ENCODE measurements at places on chromosomes 4 and X.

- no peak for DNase-seq
Observed at GRCh38 chr4:187940299-187940698, 55.3 kb upstream of the ZFP42 start.

- no peak for DNase-seq
Observed at GRCh38 chrX:129559783-129560182, 19.7 kb downstream of the OCRL start.

- DNase-seq: no peak
Observed at GRCh38 chr4:177001271-177002175, 208.8 kb upstream of the VEGFC start.

GRCh38 chr4:137209240-137209639 lies 323.1 kb downstream of the PCDH18 start:
- DNase-seq: no peak

DNA sequence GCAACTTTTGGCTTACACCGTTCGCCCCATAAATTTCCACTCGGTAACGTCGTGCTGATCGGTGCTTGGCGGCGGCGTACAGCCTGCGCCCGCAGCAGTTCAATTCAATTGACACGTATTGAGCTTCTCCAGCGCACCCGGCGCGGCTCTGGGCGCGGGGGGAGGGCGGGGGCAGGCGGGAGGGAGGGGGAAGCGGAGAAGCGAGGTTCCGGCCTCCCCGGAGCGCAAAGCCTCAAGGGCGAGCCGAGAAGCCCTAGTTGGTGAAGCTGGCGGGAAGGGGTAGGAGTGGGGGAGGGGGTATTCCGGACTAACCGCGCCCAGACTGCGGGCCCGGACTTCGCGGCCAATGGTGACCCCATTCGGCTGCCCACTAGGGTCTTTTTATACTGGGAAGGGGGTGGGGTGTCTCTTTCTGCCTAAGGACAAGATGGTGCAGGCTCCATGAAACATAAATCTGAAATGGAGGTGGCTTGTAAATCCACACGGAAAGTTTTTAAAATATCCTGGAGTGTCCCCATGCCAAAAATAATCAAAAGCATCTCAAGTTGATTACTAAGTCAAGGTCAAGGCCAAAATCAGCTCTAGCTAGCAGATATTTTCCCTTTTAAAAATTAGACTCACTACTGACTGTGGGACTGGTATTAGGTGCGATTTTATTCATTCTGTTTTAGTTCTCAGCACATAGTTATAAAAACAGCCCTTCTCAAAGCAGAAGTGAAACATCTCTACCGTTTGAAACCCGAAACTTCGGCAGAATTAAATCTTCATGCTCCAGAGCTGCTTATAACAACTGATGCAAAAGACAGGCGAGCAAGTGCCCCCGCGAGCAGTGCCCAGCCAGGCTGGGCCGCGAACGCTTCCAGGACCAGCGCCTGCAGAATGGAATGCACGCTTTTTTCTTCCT lies 1.5 kb upstream of the BCOR start:
- peak; percentile 41 for DNase-seq

- no peak for DNase-seq
Observed at GRCh38 chr4:83178029-83178428, 63.5 kb upstream of the PLAC8 start.

DNA sequence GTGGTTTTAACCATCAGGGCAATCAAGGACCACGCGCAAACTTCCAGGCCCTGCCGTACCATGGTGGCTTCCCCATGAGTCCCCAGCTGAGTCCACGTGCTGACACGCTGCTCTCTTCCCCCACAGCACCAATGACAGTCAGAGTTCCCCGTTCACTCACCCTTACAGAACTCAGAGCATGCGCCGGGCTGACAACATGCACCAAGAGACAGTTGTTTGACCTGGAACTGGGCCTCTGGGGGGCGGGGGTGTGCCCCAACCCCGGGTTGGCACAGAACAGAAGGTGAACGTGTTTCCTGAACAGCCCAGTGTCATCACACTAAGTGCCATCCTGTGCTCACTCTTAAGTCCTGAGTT lies 29.4 kb downstream of the IRF2 start:
- DNase-seq: peak; percentile 15

GRCh38 chr4:41332510-41333054 lies 75.9 kb downstream of the UCHL1 start:
- no peak for DNase-seq

DNA sequence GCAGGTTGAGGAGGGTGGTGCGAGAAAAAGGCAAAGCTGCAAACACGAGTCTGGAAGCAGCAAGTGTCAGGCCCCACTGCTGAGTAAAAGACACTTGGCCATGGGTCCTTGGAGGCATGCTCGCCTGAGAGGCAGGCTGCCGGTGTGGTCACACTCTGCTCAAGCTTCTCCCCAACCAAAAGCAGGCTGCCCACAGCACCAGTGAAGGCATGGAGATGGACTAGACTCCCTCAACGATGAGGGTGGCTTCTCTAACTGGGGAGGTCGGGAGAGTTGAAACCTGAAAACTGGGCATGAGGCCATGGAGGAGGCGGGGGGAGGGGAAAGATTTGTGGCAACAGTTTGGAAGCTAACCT lies 86.5 kb downstream of the ATG4A start:
- no peak for DNase-seq

DNA sequence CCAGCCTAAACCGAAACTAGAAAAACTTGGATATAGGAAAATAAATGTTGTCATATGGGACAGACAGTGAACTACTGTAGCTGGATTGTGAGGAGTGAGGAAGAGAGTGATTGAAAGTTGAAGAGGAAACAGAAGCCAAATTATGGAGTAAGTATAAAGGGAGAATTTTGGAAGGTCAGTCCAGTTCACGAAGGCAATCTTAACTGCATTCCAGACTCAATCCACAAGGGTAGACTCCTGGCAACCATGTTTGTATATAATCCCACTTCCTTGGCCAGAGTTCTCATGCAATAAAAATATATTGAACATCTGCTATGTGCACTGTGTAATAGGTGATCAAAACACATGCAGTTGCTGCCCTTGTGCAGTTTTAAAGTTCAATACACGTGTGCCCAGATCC lies 58.6 kb upstream of the CAMK2D start:
- DNase-seq: no peak

GRCh38 chr4:1859389-1859753 lies 3.4 kb upstream of the LETM1 start:
- no peak for DNase-seq

DNA sequence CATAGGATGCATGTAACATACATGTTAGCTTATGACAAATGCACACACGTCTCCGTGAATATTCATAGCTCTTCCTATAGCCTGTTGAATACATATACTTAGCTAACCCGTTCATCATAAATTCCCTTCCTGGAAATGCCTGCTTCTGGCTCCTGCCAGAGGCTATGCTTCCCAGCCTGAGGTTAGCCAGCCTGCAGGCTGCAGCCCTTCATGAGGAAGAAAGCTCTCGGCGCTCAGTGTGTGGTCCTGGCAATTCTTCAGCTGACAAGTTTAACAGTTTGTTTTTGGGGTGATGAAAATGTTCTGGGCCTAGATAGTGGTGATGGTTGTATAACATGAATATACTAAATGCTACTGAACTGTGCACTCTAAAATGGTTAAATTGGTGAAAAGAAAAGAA lies 48.8 kb upstream of the MAN2B2 start:
- DNase-seq: no peak

GRCh38 chr4:183967266-183967665 lies 62.2 kb downstream of the STOX2 start:
- DNase-seq: no peak

GRCh38 chr4:112110059-112110425 lies 35.2 kb upstream of the FAM241A start:
- no peak for DNase-seq

DNA sequence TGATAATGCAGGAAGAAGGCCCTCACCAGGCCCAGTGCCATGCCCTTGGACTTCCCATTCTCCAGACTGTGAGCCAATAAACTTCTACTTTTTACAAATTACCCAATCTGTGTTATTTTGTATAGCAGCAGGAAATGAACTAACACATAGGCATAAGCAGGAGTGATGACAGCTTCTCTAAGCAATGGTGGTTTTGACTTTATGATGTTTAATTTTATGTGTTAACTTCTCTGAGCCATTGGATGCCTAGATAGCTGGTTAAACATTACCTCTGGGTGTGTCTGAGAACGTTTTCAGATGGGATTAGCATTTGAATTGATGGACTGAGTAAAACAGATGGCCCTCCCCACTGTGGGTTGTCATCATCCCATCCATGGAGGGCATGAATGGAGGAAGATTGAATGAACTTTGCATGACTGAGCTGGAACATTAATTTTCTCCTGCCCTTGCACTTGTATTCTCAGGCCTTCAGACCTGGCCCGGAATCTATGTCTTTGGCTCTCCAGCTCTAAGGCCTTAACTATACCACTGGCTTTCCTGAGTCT lies 13.9 kb upstream of the PDLIM3 start:
- DNase-seq: no peak

GRCh38 chr4:163755013-163755412 lies 260.5 kb downstream of the TMA16 start:
- DNase-seq: no peak

DNA sequence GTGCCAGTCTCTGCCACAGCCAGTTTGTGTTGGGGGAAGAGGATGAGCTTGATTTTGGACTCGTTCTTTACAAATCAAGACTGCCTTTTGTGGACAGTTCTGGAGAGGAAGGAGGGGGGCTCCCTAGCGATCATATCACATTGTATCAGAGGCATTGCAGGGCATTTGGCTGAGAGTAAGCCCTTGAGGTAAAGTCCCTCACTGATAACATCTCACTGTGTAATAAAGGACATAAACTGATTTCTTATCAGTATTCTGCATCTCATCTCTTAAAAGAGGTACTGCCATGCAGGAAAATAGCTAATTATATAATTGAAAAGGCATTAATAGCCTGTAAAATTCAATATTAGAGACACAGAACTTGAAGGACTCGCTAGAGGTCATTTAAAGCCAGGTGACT lies 6.1 kb upstream of the IGFBP7 start:
- no peak for DNase-seq

GRCh38 chr4:4763822-4764557 lies 95.5 kb upstream of the MSX1 start:
- DNase-seq: no peak

DNA sequence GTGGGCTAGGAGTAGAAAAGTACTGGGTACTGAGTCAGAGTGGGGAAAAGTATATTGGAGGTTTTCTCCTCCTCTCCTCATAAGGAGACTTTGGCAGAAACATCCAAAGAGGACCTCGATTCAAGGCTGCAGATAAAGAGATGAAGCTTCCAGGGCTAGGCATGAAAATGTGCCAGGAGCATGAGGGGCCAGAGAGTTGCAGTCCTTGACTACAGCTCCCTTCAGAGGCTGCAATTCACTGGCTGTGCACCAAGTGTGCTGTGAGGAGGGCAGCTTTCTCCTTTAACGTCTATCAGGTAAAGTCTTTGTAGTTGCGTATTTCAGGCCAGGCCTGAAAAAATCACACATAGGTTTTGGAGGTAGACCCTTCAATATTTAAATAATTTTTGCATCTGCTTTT lies 174.9 kb upstream of the VEGFC start:
- no peak for DNase-seq

DNA sequence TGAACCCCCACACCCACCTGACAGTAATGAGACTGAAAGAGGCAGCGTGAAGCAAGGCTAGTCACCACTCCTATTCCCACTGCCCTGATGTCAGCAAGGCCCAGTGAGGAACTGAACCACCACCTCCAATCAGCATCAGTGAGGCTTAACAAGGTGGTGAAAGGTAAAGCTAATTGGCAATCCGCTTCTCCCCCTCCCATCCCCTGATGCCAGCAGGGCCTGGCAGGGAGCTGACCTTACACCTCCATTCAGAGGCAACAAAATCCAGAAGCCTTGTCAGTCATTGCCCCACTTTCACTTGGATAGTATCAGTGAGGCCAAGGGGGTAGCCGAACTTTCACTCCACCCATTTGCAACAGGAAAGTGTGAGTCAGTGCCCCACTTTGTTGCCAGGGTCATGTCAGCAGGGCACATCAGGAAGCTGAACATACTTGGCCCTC lies 60.8 kb downstream of the AWAT2 start:
- DNase-seq: peak; percentile 18

DNA sequence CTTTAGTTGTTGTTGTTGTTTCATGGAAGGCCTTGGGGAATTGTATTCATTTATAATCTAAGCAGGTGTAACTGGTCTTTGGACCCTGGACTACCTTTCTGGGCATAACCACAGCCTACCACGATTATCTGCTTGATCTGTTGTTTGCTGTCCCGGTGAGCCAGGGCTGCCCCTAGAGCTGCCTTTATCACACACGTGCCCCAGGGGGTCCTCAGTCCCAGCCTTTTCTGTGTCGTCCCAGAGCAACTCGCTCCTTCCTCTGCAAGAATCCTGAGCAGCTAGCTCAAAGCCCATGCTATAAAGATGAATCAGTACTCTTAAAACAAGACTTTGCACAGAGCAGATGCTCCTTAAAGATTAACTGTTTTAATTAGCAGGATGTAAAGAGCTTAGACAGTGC lies 273.2 kb downstream of the EVC2 start:
- no peak for DNase-seq

GRCh38 chr4:55547466-55547770 lies 709 bp upstream of the CLOCK start:
- no peak for DNase-seq

DNA sequence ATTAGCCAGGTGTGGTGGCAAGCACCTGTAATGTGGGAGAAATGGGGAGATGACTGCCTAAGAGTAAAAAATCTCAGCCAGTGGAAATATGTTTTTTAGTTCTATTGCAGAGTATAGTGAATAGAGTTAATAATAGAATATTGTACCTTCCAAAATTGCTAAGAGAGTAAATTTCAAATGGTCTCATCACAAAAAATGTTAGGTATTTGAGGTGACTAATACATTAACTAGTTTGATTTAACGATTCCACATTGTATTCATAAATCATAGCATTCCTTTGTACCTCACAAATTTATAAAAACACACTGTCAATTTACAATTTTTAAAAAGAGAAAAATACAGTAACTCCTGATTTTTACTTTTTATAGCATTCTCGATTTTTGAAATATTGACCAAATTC lies 681.5 kb upstream of the EPHA5 start:
- DNase-seq: no peak

- no peak for DNase-seq
Observed at GRCh38 chrX:115898382-115899001, 272.1 kb upstream of the AGTR2 start.

- DNase-seq: no peak
Observed at GRCh38 chrX:47540754-47541538, 20.1 kb upstream of the ARAF start.

DNA sequence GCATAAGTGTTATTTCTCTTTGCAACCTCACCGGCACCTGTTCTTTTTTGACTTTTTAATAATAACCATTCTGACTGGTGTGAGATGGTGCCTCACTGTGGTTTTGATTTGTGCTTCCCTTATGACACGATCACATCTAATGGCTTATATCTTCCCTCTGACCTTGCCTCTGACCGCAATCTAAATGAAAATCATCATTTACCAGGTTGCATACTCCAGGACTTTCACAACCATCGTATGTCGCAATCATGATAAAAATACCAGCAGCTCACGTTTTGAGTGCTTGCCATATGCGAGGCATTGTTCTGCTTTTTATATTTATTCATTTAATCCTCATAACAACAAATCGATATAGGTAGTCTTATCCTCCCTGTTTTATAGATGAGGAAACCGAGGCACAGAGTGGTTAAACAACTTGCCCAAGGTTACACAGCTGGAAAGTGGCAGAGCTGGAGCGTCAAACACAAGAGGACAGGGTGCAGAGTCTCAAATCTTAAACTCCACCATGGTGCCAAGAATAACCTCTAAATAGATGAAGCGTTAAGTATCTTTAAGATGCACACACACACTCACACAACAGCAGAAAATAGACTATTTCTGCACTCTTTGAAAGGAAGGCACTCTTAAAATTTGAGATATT lies 102.2 kb downstream of the SEL1L3 start:
- no peak for DNase-seq
